ENCODE measurements at places on chromosomes 6 and 20.

DNA sequence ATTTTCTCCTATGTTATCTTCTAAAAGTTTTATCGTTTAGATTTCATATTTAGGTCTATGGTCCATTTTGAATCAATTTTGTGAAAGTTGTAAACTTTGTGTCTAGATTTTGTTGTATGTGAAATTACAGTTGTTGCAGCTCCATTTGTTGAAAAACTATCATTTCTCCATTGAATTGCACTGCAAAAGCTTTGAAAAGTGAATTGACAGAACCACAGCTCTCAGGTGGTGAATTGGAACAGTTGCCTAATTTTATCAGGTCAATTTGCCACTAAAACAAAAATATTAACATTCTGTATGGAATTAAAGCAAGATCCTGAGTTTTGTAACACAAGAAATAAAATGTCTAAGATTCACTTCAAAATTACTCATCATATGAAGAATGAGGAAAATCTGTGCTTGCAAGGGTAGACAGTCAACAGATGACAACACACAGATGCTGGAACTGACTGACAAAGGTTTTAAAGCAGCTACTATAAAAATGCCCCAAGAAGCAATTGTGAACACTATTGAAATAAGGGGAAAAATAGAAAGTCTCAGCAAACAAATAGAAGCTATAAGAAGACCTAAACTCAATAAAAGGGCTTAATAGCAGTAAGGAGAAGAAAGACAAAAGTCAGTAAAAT lies 346.7 kb downstream of the PAX1 start:
- DNase-seq: no peak

DNA sequence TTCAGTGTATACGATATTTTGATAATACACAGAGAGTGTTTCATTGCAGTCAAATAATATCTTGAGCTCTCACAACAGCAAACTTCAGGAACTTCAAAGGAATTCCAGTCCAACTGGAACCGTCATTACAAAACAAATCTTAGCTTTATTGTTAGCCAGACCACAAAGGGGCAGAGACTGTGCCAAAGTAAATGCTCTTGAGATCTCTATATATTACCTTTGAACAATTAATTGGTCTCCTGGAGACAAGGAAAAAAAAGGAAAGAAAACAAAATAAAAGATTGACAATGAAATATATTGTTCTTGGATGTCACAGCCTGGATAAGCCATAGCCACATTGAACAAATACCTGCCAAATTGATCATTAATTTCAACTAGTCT lies 70.0 kb downstream of the FOXC1 start:
- DNase-seq: no peak

- DNase-seq: no peak
These were observed 392.4 kb downstream of the QKI start for GRCh38 chr6:163806755-163807499.

- no peak for DNase-seq
These were observed 767 bp downstream of the PTK6 start for GRCh38 chr20:63536241-63536977.

DNA sequence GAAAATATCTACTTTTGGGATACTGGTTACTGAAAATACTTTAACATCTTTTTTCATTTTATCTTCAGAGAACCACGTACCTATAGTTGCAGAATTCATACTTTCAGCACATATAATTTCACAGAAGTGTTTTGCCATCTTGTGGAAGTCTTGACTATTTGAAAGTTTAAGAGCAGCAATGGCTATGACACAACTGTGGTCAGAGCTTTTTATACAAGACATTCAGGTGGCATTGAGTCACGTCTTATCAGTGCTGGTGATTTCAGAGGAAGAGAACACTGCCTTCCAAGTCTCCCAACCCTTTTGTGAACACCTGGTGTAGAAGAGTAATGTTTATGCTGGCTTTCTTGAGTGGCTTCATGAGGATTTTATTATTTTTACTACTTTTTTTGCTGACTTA lies 171.6 kb downstream of the ARID1B start:
- no peak for DNase-seq

DNA sequence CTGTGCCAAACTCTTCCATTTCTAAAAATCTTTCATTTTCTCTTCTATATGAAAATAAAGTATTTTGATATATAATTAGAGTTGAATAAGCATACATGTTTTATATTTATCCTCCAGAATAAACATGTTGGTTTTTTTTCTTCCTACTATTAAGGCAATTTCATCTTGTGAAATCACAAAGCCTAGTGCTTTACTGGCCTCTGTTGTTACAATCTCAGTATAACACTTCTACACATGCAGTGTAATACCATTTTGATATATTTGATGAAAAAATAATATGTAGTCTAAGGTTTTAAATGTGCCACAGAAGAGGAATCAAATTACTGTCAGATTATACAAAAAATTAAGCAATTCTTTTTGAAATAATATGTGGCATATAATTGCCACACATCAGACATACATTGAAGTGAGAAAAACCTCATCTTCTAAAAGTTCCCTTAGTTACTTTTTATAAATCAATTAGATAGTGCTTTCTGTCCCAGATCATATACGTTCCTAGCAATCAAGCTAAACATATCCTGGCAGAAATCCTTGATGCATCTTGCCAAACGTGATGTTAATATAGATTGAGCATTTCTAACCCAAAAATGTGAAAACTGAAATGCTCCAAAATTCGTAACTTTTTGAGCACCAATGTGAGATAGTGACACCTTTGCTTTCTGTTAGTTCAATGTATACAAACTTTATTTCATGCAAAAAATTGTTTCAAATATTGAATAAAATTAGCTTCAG lies 225.1 kb upstream of the MANEA start:
- no peak for DNase-seq

- DNase-seq: no peak
These were observed 24.6 kb upstream of the ARG1 start for GRCh38 chr6:131548441-131548840.

DNA sequence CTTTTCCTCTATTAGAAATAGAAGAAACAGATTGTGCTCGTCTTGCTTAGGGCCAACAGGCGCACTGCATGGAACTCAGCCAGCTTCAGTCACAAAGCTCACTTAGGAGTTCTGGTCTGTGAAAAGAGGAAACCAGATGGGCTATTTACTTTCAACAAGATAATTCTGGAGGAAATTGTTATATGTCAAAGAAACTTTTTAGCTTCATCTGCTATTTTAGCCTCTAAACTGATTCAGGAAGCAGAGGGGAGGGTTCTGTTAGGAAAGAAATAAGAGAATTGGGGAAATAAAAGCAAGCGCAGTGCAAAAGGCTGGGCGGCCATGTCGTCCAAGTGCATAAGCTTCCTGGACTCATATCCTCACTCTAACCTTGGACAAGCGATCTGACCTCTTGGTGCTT lies 21.3 kb downstream of the PRKN start:
- DNase-seq: no peak

DNA sequence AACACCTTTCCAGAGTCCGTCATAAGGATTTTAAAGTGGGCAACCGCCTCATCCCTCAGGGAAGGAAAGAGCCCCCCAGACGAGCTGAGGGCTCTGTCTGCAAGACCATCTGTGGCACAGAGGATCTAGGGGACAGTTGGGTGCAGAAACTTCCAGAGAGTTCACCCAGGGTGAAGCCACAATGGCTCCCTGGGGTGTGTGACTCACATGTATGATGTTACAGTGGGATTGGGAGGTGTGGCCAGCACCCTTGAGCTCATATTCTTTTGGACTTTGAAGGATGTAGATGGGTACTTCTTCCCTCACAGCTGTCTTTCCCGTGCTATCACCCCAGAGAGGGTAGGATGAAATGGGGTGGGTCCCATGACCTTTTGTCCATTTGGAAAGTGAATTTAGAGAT lies 95.5 kb downstream of the NCR2 start:
- no peak for DNase-seq

DNA sequence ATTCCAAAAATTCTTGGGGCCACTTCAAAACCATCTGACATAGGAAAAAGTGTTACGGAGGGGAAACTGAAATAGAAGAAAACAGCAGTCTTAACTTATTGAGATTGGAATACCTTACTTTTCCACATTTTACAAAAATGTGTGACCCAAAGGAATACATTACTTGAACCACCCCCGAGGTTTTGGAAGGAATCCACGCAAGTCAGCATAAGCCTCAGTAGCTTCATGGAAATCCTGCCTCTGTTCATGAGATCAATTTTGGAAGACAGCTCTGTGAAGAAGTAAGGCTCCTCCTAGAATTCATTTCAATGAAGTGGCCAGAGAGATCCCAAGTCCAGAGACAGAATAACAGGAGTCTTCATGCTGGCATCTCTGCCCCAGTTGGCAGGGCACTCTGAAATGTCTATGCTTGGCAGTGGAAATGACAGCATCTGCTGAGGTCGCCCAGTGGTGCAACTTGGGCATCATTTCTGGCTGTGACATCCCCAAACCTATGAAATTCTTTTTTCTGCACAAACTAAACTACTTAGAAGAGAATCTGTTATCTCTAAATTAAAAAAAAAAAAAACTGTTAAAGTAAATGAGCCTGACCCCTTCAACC lies 132.5 kb downstream of the EPM2A start:
- no peak for DNase-seq

- no peak for DNase-seq
These were observed 28.3 kb downstream of the MEP1A start for GRCh38 chr6:46821458-46821881.

DNA sequence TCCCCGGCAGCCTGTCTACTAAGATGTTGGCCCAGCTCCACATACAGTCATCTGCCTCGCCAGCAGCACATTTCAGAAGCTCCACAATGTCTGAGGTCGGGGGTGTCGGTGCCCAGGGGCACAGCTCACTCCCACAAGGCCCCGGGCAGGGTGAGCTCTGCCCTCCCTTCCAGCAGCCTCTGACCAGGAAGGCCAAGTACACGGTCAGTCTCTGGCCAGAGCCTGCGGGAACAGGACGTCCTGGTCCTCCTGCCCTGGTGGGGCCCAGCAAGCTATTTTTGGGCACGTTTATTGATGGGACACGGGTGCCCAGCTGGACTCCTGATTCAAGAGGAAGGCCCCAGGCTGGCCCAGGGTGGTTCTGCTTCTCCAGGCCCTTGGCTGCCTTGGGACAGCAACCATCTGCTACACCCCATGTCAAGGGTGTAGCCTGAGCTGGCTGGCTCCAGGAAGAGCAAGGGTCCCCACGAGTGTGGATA lies 114.9 kb upstream of the PTPN1 start:
- no peak for DNase-seq

GRCh38 chr6:33959661-33960344 lies 156.0 kb upstream of the MLN start:
- DNase-seq: no peak

DNA sequence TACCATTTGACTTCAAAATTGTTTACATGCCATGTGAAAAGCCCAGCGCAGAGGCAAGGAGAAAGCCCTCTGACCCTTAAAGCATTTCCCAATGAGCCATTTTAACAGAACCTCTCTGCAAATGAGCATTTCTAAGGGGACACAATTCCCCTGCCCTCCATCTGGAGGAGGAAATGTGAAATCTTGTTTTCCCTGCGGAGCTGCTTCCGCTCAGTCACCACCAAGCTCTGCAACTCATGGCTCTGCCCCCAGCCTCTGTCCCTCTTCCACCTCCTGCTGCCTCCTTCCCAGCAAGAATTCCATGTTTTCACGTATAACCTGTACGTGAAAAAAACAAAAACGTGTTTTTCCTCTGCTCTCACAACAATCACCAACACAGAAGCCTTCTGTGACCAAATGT lies 12.3 kb downstream of the RIN2 start:
- DNase-seq: no peak

- DNase-seq: no peak
These were observed 3.1 kb downstream of the NOL4L start for GRCh38 chr20:32581839-32582658.

- DNase-seq: no peak
These were observed 113.9 kb downstream of the SLC22A3 start for GRCh38 chr6:160462116-160462515.

DNA sequence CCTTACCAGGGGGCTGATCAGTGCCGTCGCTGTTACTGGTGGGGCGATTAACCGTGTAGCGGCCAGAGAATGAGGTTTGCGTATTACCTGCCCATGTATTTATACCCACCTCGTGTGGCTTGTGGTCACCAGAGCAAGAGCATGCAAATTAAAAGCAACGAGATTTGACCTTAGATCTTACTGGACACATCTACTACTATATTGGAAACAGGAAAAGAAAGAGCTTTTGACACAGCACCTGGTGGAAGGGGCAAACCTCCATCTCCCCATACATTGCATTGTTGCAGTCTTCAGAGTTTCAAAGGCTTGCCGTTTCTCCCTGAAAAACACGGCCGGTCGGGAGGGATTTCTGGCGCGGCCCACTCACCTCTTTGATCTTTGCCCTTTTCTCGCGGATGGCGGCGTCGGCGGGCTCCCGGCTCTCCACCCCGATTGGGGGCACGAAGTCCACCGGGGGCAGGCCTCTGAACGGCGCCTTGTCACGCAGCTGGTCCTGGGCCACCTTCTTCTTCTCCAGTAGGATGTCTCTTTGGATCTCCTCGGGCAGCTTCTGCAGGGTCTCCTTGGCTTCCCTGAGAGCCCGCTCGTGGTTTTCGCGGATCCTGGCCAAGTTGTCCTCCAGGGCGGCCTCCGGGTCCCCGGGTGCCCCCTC lies 1.3 kb downstream of the MAN1A1 start:
- peak; percentile 25 for DNase-seq

DNA sequence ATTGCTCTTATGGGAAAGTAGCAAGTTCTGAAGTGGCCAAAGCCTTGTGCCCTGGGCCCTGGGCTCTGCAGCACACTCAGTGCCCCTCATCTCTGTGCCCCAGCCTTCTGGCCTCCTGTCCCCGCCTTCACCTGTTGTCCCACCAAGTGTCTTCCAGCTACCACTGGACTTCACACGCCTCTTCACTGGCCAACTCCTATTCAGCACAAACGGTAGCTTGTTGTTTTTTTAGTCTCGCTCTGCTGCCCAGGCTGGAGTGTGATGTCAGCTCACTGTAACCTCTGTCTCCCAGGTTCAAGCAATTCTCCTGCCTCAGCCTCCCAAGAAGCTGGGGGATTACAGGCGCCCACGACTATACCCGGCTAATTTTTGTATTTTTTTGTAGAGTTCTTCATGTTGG lies 4.8 kb downstream of the CCHCR1 start:
- DNase-seq: no peak

- no peak for DNase-seq
These were observed 17.9 kb upstream of the CNKSR3 start for GRCh38 chr6:154528310-154528915.

- DNase-seq: no peak
These were observed 77.8 kb upstream of the CCN6 start for GRCh38 chr6:111976139-111976538.

- no peak for DNase-seq
These were observed 251.2 kb downstream of the GJA1 start for GRCh38 chr6:121686611-121687023.

GRCh38 chr6:7085911-7086310 lies 21.9 kb upstream of the RREB1 start:
- no peak for DNase-seq

- no peak for DNase-seq
These were observed 181.9 kb downstream of the PDE7B start for GRCh38 chr6:136033416-136033815.

- no peak for DNase-seq
These were observed 83.4 kb downstream of the OPN5 start for GRCh38 chr6:47865206-47865605.

DNA sequence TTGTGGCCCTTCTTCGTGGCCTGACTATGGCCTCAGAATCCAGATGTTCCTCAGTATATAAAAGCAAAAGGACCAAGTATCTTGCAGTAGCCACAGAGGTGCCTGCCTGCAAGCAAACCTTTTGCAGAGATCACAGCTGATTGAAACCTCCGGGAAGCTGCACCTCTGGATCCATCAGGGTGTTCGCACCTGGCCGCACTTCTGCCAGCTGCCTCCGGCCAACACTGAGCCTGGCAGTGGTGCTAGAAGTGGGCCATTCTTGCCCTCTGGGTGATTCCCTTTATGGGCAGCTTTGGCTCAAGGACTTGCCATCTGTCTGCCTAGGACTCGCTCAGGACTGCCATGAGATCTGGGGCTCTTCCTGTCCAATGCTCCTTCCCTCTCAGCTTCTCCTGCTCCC lies 214.6 kb upstream of the ECI2 start:
- DNase-seq: no peak
